ENCODE measurements at places on chromosomes 7 and 10. TPM values are rescaled to one million over a fixed set of nuclear protein-coding genes. Genes with fewer than 3 reads are reported as not detected.

- peaks cover 1% of the 10 kb centered on the region for H3K27me3 ChIP-seq
- H3K4me1 ChIP-seq = peaks cover 52% of the 10 kb centered on the region
- DNase-seq = peak; percentile 48
- H3K27ac ChIP-seq = peak overlapping the region; percentile 70
- peaks cover 25% of the 10 kb centered on the region for H3K36me3 ChIP-seq
These were observed 781.0 kb upstream of the LRRN3 start for GRCh38 chr7:110309941-110310340.

- H3K4me3 ChIP-seq = peak overlapping the region; percentile 64
- H3K27me3 ChIP-seq = no peaks in the 10 kb centered on the region
- H3K36me3 ChIP-seq = no peaks in the 10 kb centered on the region
- peaks cover 30% of the 10 kb centered on the region for H3K4me1 ChIP-seq
- DNase-seq = no peak
These were observed 97.8 kb upstream of the PODXL start for GRCh38 chr7:131654249-131654558.

Gene ANKRD30A
- not detected for total RNA-seq

GRCh38 chr10:110764378-110764777, 107.3 kb upstream of the PDCD4 start:
- H3K4me3 ChIP-seq = no peak overlapping the region
- no peaks in the 10 kb centered on the region for H3K36me3 ChIP-seq
- H3K27ac ChIP-seq = no peak overlapping the region

DNA sequence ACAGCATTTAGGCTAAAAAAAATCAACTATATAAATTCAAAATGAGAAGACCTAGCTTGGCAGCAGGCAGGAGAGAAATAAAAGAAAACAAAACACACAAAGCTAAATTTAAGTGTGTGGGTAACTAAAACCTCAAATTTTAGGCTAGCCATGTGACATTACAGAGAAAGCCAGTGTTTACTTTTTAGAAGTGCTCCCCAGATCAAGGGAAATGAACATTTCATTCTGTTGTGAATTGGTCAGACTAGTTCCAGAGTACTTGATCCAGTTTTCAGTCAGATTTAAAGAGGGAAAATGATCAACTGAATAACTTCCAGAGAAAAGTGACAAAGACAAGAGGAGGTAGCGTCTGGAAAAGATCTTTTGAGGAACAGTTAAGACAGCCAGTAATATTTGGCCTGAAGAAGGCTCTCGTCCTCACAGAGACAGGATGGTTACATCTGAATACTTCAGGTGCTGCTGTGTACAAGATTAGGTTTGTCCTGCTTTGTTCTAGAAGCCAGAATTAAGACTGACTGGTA, 563.4 kb downstream of the KCNMA1 start:
- peaks cover 63% of the 10 kb centered on the region for H3K36me3 ChIP-seq
- no peak overlapping the region for H3K27ac ChIP-seq
- H3K27me3 ChIP-seq = peaks cover 2% of the 10 kb centered on the region
- DNase-seq = no peak

- peak; percentile 46 for DNase-seq
- H3K4me1 ChIP-seq = peaks cover 13% of the 10 kb centered on the region
- H3K27me3 ChIP-seq = peaks cover 13% of the 10 kb centered on the region
These were observed 55.8 kb upstream of the KIF5B start for GRCh38 chr10:32112055-32112454.

Gene SPDYE5
- not detected for total RNA-seq

Gene LHPP
- total RNA-seq = 14.6 TPM

Gene MLLT10
- total RNA-seq = 22.9 TPM

Gene ACTR3C
- total RNA-seq = not detected
